ENCODE measurements at places on chromosomes 3 and 15. TPM values are rescaled to one million over a fixed set of nuclear protein-coding genes. Genes with fewer than 3 reads are reported as not detected.

The ZFYVE19 gene
- total RNA-seq, result 20.1 TPM

The DGKG gene
- total RNA-seq, result 2.0 TPM

The C3orf49 gene
- total RNA-seq, result not detected

The APPL1 gene
- 39.3 TPM for total RNA-seq

The FAM3D gene
- not detected for total RNA-seq
